ENCODE measurements at places on chromosomes 6 and 20. TPM values are rescaled to one million over a fixed set of nuclear protein-coding genes. Genes with fewer than 3 reads are reported as not detected.

Gene RSPH9
- total RNA-seq, result not detected

Gene PRL
- not detected for total RNA-seq

Gene ROS1
- total RNA-seq, result not detected

DNA sequence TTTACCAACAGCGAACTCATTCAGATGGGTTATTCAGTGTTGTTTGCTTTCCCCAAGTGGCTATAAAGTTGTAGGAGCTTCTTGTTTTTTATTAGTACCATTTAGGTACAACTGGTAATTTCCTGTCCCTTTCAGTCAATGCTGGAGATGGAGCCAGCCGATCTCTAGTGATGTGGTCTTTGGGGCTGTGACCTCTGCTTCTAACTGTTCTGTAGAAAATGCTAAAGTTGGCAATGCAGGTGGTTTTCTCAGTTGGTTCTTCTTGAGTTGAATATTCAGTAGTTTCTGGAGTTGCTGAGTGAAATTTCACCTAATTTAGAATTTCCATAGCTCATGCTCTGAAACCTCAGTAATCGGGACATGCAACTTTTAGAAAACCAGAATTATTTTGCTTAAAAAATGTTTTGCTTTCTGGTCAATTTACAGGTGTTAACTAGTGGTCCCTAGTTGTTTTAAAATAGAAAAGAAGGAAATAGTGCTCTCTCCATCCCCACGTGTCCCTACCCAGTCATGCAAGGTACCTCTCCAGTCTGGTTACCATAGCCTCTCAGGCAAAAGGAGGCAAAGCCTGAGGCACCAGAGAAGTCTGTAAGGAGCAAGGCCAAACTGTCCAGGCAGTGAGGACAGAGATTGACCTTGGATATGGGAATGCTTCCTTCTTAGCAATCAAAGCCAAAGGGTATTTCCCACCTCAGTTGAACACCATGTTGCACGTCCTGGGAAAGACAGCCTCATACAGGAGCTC, 27.3 kb upstream of the GABRR1 start:
- peaks cover 9% of the 10 kb centered on the region for H3K4me1 ChIP-seq
- H3K36me3 ChIP-seq, result no peaks in the 10 kb centered on the region
- DNase-seq, result no peak

GRCh38 chr6:89110284-89110683, 7.6 kb downstream of the SRSF12 start:
- H3K27me3 ChIP-seq, result no peaks in the 10 kb centered on the region
- H3K4me3 ChIP-seq, result no peak overlapping the region
- H3K36me3 ChIP-seq, result peaks cover 1% of the 10 kb centered on the region
- no peak overlapping the region for H3K27ac ChIP-seq
- no peaks in the 10 kb centered on the region for H3K4me1 ChIP-seq
- no peak for DNase-seq

- no peak overlapping the region for H3K27ac ChIP-seq
- H3K4me1 ChIP-seq, result peaks cover 14% of the 10 kb centered on the region
- H3K36me3 ChIP-seq, result no peaks in the 10 kb centered on the region
These were observed 135.3 kb downstream of the SOBP start for GRCh38 chr6:107625264-107625663.

DNA sequence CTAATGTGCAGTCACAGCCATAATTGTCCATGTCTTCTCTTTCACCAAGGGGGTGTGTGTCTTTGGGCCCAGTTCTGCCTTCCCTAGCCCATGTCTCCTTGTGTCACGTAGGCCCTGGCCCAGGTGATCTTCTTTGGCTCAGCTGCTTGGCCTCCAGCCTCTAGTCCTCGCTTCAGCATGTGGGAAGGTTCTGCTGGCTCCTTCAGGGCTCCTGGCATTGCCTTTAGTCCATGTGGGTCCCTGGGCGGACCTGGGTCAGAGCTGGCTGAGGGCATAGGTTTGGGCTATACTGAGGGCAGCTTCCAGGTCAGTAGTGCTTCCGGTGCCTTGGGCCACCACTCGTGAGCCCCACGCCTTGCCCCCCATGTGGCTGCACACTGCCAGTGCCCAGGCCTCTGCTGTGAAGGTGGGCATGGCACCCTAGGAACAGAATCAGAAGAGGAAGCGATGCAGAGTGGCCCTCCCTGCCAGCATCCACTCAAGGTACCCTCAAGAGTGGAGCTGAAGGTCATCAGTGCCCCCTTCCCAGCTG, 12.8 kb downstream of the AARS2 start:
- DNase-seq, result no peak
- H3K36me3 ChIP-seq, result peaks cover 52% of the 10 kb centered on the region
- no peak overlapping the region for H3K4me3 ChIP-seq
- H3K27ac ChIP-seq, result no peak overlapping the region
- peaks cover 13% of the 10 kb centered on the region for H3K4me1 ChIP-seq

Data from activated B cell treated with CpG ODN at 0.5 μM for 24 hours (primary cell).